NCI-H1930 (cell line): ENCODE measurements at places on chromosomes 11 and 22.

DNA sequence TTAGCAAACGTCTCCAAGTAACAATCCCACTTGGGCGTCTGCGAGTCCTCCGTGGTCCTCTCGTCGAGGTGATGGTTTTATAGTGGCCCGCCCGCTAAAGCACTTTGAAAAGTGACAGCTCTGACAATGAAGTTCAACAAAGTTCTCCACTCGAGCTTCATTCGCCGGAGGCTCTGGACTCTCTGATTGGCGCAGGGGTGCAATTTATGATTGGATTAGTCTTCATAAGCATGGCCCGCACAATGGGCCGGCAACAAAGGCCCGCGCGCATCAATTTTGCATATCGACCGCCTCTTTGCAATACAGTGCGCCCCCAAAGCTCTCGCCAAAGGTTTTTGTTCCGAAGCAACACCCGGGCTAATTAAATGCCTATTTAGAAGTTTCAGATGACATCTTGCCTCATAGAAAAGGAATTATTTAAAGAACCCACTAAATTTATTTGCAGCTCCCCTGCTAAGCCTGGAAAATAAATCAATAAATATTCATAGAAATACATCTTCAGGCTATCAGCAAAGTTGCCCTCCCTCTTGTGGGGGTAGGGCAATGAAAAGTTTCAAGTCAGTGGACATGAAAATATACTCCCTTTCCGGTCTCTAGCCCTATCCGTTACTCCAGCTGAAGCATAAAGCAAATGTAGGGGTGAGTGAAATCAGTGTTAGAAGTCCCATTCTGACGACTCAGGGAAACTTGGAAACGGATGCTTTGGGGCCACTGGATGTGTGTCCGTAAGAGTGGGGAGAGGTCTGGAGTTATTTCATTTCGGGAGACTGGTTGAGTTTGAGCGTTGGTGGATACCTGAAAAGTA, at the start of gene DBX1:
Gene DBX1, minus strand, starts transcription at position 51 of the 805 bp plus-strand sequence. CDS start 151 bp downstream, outside the sequence.
- DNase-seq: no peak

DNA sequence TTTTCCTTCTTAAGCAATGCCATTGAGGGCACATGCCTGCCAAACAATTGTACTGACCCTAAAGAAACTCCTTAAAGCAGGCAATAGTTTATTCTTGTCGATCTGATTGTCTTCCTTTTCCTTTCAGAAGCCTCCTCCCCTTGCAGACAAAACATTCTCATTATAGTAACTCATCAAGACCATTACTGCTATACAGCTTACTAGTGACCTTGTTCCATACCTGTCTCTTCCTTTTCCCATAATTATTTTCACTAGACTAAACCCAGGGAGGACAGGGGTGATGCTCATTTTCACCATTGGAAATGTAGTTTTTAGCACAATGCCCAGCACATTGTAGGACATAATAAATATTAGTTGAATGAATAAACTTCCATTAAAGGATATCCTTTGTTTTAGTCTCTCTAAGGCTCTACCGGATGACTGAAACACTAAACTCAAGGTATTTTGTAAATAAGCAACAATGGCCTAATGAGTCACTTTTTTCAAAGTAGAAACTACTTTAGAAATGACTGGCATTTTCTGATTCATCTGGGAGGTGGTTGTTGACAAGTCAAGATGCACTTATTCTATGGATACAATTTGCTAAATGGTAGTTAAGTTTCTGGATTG, 9.3 kb upstream of the MSANTD4 start:
- no peak for DNase-seq

DNA sequence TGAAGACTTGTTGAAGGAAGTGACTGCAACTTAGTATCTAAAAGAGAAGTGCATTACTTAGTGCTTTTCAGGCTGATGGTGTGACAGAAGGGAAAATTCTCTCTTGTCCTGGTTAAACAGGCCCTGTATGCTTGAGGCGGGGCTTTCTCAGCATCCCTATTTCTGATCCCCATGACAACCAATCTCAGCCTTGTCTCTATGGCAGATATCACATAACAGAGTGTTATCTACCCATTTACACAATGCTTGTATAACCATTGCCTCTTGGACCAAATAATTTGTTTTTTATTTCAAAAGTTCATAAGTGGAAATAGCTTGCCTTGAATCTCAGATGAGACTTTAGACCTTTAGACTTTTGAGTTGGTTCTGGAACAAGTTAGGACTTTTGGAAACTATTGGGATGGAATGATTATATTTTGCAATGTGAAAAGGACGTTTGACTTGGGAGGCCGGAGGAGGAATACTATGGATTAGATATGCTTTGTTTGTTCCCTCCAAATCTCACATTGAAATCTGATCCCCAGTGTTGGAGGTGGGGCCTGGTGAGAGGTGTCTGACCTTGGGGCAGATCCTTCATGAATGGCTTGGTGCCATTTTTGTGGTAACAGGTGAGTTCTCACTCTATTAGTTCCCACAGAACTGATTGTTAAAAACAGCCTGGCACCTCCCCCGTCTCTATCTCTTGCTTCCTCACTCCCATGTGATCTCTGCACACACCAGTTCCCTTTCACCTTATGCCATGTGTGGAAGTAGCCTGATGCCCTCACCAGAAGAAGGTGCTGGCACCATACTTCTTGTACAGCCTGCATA, 3.1 kb upstream of the GLYAT start:
- DNase-seq: no peak

- DNase-seq: no peak
Observed at GRCh38 chr11:21254790-21255189, 585.4 kb downstream of the NELL1 start.

GRCh38 chr11:30487200-30487898, 98.8 kb downstream of the MPPED2 start:
- DNase-seq: no peak
